ENCODE measurements at places on chromosomes 7 and 10.

GRCh38 chr7:151060113-151060415 is 675 bp downstream of the SLC4A2 start:
- no peak for DNase-seq

- DNase-seq = no peak
These were observed 185.8 kb downstream of the RELN start for GRCh38 chr7:103803631-103804030.

- DNase-seq = no peak
These were observed 296.0 kb downstream of the PPP1R3A start for GRCh38 chr7:113622796-113623195.

DNA sequence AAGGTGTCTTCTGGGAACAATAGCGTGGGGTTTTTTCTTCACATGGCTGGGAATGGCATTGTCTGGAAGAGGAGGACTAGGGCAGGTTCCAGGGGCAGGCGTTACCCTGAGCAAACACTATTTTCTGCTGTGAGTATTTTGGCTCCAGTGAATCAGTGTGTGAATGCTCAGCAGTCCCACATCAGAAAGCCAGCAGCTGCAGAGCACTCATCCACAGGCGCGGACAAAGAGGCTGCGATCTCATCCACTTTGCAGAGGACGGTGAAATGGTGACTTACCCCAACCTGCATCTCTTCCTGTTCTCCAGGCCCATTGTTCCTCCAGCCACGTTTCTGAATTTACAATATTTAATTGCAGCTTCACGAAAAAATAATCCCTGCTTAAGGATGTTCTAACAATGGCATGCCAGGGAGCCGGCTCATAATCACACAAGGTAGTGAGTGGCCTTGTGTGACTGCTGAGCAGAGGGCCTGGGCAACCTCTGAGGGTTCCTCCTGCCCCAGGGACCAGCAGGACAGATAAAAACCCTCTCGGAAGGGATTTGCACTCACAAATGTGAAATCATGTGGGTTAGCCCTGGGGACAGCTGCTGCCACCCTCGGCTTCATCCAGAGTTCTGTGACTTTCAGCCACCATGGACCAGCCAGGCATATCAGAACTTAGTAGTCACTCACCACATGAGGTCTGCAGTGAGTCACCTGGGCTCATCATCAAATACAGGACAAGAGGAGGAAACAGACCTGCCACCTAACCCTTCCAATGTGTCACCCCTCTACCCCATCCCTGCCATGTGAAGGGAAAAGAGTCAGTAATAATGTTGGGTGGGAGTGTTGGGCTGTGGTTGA is 65.0 kb upstream of the EN2 start:
- no peak for DNase-seq

- no peak for DNase-seq
These were observed 139.8 kb downstream of the ADARB2 start for GRCh38 chr10:1597370-1598146.

- DNase-seq = no peak
These were observed 96.4 kb upstream of the ETV1 start for GRCh38 chr7:14085901-14086300.

DNA sequence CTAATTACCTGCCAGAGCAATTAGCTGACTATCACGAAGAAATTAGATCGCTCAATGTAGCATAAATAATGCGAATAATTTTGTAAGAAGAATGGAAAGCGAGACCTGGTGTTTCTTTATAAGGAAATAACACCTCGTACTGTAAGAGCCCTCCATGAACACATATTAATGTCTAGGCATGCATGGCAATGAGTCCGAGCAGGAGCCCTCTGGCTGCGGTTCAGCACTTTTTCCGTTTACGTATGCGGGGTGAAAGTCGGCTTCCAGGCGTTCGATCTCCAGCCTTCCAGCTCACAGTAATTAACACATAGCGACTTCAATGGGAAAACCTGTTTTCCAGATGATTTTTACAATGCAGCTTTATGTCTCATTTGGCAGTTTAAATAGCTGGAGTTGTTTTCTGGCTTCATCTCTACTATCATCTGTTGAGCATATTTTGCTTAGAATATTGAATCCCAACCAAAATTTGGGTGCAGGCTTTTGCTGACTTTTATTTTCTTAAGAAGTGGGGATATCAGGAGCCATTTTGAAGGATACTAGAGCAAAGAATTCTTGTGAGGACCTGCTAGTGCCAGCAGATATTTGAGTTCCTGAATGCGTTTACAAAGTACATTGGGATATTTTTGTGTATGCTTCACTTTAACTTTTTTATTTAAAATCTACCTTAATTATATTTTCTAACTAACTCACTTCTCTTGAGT is 7.2 kb upstream of the SP8 start:
- DNase-seq = no peak

GRCh38 chr7:25565949-25566348 is 337.7 kb upstream of the NPVF start:
- peak; percentile 64 for DNase-seq
